ENCODE measurements at places on chromosomes 12 and 14.

GRCh38 chr14:61065656-61066055 lies 84.6 kb downstream of the SLC38A6 start:
- DNase-seq = no peak

GRCh38 chr12:10220398-10221077 lies 7.9 kb downstream of the GABARAPL1 start:
- no peak for DNase-seq

DNA sequence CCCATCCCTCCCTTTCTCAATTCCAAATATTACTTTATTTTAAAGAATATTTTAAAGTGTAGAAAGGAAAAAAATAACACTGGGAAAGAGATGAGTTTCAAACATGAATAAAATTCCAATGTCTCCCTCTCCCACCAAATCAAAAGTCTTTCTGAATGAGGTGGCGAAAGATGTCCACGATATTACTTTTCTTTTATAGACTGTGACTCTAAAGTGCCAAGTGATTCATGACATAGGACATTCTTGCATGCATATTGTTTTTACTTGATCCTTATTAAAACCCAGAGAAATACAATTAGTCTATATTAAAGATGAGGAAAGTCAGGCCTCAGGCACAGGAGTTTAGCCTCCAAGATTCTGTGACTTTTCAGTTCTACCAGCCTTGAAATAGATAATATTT lies 16.0 kb upstream of the LUM start:
- no peak for DNase-seq

DNA sequence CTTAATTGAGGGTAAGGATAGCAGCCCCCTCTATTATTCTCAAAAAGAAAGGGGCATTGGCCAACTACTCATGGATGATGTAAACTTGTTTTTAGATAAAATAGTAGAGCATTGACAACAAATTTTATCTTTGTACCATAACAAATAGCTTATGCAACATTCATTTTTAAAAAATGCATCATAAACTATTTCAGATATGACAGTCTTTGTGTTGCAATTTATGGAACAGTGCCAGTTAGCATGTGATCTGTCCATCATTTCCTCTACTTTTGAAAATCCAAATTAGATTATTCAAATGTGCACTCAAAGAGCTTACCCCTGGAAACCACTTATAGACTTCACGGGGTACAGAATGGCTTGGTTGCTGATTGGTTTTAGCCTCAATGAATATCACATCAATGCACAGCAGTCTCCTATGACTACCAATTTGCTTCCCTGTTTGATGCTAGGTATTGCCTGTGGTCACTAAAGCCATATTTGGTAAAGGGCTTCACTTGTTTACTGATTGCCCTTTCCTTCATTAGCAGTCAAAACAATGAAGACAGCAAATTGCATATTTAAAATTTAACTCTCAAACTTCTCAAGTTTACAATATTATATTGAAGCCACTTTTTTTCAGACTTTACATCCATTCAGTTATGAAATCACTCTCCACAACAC lies 274.9 kb upstream of the MGAT4C start:
- no peak for DNase-seq

DNA sequence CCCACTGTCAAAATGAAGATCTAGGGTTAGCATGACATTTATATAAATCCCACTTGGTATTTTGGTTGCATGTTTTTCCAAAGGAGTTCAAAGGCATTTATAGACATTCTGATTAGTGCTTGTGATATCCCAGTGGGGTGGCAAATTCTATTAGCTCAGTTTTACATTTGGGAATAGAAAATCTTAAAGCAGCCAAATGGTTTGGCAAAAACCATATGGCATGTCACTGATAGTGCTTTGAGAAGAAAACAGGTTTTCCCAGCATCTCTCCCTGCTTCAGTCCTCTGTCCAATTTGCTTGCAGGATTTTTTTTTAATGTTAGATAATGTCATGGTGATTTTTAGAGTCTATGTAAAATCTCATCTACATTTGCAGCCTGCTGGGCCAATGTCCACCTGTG lies 225.1 kb upstream of the DIO3 start:
- no peak for DNase-seq

DNA sequence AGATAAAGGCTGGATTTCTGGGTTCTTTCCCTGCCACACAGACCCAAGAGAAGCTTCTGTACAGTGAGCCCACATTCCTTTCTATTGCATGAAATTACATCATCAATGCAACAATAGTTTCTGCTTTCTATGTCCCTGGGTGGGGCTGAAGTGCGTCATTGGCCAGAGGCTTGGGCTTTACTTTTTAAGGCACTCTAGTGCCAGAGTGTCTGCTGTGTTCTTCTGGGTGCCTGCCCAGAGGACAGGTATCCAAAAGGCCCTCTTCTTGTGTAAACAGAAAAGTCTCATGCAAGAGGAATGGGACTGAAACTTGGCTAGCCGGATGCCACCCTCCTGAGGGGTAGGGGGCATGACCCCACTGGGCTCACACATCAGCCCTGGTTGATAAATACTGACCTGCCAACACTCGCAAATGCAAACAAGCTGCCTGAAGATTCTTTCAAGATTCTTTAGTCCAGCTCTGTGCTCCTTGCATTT lies 5.9 kb downstream of the KRT86 start:
- DNase-seq = no peak

- no peak for DNase-seq
Observed at GRCh38 chr12:19912991-19913390, 455.3 kb upstream of the PDE3A start.

GRCh38 chr12:75900226-75900625 lies 131.3 kb downstream of the PHLDA1 start:
- DNase-seq = no peak

DNA sequence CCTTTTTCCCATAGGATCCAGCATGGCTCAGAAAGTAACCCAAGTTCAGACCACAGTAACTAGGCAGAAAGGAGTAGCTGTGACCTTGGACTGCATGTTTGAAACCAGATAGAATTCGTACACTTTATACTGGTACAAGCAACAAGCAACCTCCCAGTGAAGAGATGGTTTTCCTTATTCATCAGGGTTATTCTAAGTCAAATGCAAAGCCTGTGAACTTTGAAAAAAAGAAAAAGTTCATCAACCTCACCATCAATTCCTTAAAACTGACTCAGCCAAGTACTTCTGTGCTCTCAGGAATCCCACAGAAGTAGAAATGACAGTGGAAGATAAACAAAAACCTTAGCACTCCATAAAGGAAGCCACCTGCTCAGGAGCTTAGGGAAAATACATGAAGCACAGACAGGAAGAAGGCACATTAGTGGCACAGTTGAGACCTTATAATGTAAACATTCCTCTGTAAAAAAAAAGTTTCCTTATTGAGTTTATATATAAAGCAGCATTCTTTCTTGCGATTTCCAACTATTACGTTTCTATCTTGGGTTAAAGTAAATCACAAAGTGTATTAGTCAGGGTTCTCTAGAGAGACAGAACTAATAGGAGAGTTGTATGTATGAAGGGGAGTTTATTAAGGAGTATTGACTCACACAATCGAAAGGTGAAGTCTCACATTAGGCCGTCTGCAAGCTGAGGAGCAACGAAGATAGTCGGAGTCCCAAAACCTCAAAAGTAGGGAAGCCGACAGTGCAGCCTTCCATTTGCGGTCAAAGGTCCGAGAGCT lies 398.4 kb downstream of the DAD1 start:
- DNase-seq = no peak
